ENCODE measurements at places on chromosomes 1 and 21. TPM values are rescaled to one million over a fixed set of nuclear protein-coding genes. Genes with fewer than 3 reads are reported as not detected.

FAM151A gene
- not detected for total RNA-seq

OTUD7B gene
- total RNA-seq: 44.9 TPM

PLA2G2C gene
- total RNA-seq: not detected

ZNF683 gene
- total RNA-seq: not detected

ETV3L gene
- not detected for total RNA-seq

KIRREL1 gene
- total RNA-seq: 34.1 TPM

MAP1LC3C gene
- not detected for total RNA-seq
